ENCODE measurements at places on chromosomes 7 and 10.
A peak's percentile ranks its signal among the peaks of the same experiment; 100 is the strongest.

- no peak for DNase-seq
These were observed 22.9 kb upstream of the NANOS1 start for GRCh38 chr10:119006451-119007210.

- DNase-seq = no peak
These were observed 86.9 kb upstream of the SLC26A5 start for GRCh38 chr7:103532955-103533354.

DNA sequence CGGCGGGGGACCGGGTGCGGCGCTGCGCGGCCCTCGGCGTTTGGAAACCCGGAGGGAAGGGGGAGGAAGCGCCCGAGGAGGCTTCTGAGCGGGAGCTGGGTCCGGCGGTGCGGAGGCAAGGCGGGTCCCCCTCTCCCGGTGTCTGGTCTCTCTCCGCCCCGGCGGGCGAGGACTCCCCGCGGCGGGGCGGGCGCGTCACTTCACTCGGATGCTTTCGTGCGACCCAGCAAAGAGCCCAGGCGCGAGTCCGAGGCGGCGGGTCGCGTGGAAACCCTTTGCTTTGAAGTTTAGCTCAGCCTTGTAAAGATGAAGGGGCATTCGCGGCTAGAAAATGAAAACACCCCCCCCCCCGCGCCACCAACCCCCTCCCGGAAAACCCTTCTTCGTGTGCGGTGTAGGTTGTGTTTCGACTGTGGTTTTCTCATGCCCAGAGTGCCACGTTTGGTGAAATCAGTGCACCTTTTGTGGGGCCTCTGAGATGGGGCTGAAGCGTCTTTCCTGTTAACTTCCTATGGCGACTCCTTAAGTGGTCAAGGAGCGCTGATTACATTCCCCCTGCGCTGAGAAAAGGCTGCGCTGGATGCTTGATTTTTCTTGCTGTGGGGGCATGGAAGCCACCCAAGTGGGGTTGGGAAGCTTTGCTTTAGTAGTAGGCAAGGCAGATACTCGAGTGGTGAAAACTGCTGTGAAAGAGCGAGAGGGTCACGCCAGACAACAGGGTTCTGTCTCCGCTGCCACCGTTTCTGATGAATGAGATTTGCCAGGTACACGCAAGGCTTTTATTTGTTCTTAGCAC lies 876 bp downstream of the GNAI1 start:
- DNase-seq = no peak

- DNase-seq = no peak
These were observed 386.5 kb upstream of the ANKRD30A start for GRCh38 chr10:36738738-36739431.

- no peak for DNase-seq
These were observed 30.5 kb downstream of the CFAP43 start for GRCh38 chr10:104201636-104202035.

DNA sequence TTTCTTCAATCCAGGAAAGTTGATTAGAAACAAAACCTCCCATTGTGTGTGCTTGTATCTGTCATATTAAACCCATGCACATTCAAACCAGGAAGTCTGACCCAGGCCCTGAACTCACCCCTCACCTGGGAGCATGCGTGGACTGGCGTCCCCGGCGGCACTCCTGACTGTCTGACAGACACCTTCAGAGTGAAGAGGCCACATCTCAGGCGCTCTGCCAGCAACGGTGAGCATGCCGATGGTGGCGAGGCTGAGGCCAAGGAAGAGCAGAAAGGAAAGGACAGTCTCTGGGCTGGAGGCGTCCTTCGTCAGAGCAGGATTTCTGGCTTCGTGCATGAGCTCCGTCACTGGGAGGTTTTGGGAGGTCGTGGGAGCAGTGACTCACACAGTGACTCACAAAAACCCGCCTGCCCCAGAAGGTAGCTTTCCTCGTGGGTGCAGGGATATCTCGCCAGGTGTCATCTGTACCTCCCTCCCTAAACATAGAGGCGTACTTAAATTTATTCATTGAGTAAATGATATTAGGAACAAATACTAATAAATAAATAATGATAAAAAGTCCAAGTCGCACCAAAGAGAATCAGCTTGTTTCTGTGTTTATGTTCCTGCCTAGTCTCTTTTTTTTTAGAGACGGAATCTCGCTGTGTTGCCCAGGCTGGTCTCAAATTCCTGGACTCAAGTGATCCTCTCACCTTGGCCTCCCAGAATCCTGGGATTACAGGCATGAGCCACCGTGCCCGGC lies 13.5 kb downstream of the IQCE start:
- no peak for DNase-seq

DNA sequence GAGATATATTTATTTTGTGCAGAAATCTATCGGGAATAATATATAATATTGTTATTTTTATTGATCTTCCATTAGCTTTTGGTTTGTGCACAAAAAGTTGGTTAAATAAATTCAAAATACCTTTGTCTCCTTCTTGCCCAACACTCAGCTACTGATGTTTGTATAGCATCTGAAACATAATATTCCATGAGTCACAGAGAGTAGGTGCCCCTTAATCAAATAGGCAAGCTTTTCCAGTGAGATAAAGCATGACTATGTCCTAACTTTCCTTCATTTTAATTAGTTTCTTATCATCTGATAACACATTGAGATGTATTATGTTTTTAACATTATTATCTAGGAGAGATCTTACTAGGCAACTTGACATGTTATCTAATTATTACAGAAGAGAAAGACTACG lies 432.2 kb downstream of the KIF20B start:
- DNase-seq = no peak

- DNase-seq = peak; percentile 68
These were observed at the start of gene PUS7 for GRCh38 chr7:105521717-105522463. Gene PUS7 (minus strand): TSS chr7:105522271. CDS start chr7:105508512, 13,759 bp downstream.

GRCh38 chr10:100253041-100253440 lies 14.4 kb downstream of the CWF19L1 start:
- no peak for DNase-seq

GRCh38 chr7:148993193-148993592 lies 35.1 kb downstream of the PDIA4 start:
- DNase-seq = no peak

DNA sequence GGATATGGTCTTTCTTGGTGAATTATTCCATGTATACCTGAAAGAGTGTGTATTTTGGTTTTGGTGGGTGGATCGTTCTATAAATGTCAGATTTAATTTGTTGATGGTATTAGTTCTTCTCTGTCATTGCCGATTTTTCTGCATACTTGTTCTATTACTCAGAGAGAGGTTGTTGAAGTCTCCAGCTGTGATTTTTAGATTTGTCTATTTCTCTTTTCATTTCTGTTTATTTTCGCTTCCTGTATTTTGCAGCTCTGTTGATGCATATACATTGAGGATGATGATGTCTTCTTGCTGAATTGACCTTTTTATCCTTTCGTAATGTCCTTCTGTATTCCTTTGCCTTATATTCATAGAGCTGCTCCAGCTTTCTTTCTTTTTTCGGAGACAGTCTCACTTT lies 12.1 kb upstream of the BHLHA15 start:
- DNase-seq = no peak

DNA sequence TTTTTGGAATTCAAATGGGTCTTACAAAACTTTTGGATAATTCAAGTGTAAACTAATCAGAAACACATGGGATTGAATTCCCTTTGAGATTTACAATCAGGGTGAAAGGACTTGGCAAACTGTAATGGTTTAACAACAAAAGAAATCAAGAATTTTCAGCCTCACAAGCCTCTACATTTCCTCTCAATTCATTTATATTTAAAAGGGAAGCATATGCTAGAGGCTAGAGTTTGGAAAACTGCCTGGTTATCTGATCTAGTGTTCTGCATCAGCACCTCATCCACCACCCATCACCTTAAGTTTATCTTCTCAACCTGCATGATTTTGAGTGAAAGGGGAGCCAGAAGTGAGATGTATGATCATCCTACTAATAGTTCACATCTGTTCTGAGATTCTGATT lies 120.7 kb downstream of the TES start:
- no peak for DNase-seq

DNA sequence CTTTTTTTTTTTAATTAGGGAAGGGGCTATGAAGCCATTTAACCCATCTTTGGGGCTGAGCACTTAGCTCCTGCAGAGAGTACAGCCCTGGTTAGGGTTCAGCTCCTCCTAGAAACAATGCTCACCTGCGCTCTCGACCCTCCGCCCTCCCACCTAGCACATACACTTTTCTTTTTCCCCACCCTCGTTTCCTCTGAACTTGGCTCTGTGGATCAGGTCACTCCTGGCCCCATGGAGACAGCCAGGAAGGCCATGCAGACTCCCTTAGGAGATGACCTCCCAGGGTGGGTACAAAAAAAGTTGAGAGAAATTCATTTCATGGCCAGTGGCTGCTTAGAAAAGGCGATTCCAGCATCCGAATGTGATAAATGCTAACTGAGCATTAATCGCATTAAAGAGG lies 15.8 kb downstream of the PAX2 start:
- no peak for DNase-seq

DNA sequence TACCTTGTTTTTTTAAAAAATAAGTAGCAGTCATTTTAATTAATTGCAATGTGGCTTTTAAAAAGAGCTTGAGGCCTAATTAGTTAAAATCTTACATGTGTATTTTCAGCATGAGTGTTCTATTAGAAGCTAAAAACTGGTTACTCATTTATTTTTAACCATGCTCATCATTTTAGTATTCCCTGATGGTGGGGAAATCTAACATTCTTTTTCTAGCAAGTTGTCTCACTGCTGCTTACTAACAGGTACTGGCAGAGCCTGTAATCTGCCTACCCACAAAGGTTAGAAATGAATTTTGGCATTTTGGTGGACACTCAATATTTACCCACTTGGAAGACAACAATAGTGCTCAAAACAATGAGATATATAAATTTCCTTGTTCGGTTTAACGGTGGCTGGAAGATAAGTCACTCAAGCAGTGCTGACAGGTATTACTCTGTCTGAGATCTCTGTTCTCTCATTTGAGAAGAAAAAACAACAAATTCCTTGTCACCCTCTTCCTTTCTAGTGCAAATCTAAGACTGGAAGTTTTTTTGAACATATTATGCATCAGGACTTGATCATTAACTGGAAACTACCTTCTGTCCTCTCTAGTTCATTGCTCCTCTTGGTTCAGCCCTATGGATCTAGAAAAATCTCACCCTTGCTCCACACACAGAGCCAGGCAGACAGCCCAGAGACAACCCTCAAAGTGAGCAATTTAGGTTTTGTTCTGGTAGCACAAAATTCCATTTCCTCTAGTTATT lies 83.3 kb downstream of the VWDE start:
- no peak for DNase-seq

DNA sequence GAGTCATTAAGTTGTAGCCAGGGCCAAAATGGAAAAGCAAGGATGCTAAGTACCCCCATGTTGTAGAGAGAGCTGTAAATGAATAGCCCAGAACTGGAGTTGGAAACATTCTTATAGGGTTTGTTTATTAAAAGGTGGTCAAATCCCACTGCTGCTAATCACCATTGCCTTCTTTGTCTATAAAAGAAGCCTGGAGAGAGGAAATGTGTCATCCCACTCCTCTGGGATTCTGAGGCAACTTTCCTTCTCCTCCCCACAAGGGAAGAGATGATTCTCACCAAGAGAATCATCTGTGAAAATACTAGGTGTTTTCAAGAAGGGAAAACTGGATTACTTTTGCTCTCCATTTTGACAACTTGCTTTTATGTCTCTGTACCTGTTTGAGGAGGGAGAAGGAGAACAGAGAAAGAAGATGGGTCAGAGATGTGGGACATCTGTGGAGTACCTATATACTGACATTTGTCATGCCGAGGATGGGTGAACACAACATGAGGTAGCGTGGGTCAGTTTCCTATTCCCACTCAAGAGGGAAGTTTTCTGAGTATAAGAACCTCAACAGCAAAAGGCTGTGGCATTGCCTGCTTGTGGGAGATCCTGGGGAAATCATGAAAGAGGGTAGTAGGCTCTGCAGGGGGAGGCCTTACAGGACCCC lies 262.2 kb downstream of the KIF20B start:
- no peak for DNase-seq

GRCh38 chr10:27998178-27998953 lies 513 bp downstream of the ODAD2 start:
- no peak for DNase-seq

DNA sequence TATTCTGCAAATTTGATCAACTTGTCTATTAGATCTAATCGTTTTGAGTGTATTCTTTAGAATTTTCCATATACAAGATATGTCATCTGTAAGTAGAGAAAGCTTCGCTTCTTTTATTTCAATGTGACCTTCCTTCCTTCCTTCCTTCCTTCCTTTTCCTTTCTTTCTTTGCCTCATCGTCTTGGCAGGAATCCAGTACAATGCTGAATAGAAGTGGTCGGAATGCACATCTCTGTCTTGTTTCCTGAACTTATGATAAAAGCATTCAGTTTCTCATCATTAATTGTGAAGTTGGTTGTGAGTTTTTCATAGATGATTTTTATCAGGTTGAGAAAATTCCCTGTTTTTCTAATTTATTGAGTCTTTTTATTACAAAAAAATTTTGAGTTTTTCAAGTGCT lies 300.7 kb upstream of the ZNF32 start:
- DNase-seq = no peak

GRCh38 chr7:75945297-75946168 lies 30.6 kb downstream of the POR start:
- no peak for DNase-seq

DNA sequence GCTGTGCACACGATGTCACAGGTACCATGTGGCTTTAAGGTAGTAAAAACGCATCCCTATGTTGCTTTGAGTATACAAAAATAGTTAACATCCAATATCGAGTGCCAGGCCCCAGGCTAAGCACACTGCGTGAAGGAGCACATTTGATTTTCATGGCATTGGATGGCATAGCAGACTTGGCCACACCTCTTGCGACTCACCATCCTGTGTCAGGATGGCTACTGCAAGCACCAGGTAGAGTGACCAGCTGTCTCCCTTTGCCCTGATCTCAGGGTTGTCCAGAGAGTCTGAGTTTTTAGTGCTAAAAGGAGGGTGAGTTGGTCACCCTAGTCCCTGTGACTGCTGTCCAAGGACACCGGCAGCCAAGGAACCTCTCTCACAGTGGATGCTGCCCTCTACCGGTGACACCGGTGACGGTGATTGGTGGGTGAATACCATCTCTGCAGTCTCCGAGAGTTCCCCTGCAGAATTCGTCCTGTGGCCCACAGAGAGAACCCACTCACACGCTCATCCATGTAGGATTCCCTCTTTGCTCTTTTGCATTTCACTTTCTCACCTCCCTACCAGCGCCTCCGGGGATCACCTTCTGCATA lies 76.1 kb downstream of the BICC1 start:
- DNase-seq = no peak

GRCh38 chr7:825386-825785 lies 6.9 kb upstream of the SUN1 start:
- DNase-seq = no peak
